Left hindlimb (tissue), 1 donor: ENCODE measurements at places on chromosomes 3 and 15.

DNA sequence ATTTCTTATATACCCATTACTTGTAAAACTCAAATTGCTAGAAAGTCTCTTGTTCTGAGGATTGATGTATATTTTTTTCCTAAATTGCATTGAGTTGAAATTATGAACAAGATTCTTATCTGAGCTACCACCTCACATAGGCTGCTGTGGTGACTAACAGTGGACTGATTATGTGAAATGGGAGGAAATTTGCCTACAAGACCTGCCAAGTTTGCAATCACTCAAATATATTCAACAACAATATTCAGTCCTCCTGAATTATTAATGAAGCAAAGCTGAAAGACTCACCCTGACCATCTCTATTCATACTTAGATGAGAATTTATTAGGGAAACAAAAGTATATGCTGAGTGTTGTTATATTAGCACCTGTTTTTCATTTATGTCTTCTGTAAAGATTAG lies 412.6 kb upstream of the SEMA6D start:
- DNase-seq, result no peak

DNA sequence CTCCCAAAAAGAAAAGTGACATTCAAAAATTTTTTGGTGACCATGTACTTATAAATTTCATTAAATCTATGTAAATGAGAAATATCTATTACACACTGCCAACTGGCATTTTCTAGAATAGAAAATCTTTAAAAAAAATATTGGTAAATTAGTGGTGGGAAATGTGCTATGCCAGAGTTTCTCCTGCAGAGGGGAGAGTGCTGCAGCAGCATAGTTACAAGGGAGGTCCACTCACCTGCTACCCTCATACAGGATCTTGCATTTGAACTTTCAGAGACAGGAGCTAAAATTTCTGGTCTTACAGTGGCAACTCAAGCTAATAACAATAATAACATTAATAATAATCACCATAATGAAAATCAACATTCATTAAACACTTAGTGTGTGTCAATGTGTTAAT lies 459.6 kb downstream of the NSUN3 start:
- no peak for DNase-seq

DNA sequence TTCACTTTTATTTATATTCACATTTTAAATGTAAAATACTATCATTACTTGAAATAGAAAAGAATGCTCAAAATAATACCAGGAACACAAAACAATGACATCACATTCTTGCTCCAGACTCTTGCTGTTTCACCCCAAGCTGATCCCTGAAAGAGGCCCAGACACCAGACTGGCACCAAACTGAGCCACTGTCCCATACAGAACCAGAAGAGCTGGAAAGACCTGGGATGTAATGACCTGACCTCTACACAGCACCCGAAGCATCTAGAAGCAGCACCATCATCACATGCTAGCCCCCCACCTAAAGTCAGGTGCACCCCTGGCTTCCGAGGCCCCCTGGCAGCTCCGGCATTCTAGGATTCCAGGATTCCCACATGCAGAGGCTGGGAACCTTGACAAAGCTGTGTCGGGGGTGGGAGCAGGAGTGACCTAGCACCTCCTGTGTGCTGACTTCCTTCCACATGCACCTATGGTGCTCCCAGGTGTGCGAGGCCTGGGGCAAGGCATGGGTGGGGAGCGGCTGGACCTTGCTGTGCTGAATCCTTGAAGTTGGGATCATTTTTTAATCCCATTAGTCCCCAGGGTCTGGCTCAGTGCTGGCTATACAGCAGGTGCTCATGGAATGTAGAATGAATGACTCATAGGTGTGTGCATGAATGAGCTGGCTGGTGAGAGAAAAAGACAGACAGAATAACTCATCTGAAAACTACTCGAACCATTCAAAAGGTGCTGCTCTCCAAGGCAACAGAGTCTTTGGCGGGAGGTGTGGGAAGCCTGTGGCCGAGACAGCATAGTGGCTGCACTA lies 144.7 kb upstream of the IQSEC1 start:
- no peak for DNase-seq

DNA sequence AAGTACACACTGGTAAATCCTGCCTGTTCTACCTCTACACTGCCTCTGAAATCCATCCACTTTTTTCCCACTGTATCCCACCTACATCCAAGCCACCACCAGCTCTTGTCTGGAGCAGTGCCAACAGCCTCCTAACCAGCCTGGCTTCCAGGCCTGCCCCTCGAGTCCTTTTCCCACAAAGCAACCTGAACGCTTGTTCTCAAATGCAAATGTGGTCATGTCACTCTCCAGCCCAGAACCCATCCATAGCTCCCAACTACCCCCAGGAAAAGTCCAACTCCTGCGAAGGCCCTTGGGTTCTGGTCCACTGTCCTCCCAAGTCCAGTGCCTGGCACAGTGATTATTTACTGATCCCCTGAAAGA lies 83.8 kb downstream of the SEMA5B start:
- no peak for DNase-seq
